ENCODE measurements at places on chromosomes 7 and 10.
A peak's percentile ranks its signal among the peaks of the same experiment; 100 is the strongest.

DNA sequence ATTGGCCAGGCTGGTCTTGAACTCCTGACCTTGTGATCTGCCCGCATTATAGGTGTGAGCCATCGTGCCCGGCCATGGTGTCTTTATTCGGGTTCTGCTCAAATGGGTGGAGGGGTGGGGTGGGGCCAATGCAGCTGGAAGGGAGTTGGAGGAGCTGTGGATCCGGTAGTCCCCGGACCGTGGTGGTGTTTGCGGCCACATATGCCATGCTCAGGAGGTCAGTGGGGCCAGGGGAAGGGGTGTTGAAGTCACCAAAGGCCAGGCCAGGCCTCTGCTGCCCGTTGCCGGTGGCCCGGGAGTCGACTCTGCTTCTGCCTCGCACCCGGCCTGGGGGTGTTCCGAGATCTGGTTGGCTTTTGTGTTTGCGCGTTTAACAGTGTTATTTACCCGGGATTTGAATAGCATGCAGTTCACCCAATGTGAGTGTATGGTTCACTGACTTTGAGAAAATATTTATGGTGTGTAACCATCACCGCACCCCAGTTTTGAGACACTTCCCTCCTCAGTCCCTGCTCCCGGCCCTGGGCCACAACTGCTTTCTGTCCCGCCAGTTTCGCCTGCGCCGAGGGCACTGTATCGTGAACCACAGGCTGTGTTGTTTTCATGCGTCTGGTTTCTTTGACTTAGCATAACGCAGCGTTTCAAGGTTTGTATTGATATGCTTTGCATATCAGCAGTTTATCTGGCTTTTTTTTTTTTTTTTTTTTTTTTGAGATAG is 10.7 kb downstream of the INPP5A start:
- no peak for DNase-seq

GRCh38 chr10:17060289-17060688 is 69.3 kb downstream of the CUBN start:
- no peak for DNase-seq

- no peak for DNase-seq
These were observed 60.1 kb upstream of the CARD11 start for GRCh38 chr7:3103614-3104398.

- DNase-seq: no peak
These were observed 53.9 kb downstream of the ACADSB start for GRCh38 chr10:123062726-123063125.

DNA sequence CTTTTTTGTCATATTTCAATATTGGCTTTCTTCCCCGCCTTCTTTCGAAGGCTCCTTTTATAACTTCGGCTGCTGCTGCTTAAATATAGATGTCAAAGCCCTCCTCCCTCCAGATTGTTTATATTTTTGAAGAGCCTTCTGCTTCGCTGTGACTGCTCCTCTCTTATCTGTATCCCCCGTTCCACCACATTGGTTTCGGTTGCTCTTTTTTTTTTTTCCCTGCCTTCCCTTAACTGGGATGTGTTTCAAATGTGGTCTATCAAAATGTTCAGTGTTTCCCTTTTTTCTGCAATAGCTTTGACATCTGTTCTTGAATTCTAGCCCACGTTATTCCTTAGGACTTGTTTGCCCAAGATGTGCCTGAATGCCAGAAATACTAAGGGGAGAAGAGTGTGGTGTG is 96.4 kb downstream of the CUX1 start:
- peak; percentile 53 for DNase-seq

DNA sequence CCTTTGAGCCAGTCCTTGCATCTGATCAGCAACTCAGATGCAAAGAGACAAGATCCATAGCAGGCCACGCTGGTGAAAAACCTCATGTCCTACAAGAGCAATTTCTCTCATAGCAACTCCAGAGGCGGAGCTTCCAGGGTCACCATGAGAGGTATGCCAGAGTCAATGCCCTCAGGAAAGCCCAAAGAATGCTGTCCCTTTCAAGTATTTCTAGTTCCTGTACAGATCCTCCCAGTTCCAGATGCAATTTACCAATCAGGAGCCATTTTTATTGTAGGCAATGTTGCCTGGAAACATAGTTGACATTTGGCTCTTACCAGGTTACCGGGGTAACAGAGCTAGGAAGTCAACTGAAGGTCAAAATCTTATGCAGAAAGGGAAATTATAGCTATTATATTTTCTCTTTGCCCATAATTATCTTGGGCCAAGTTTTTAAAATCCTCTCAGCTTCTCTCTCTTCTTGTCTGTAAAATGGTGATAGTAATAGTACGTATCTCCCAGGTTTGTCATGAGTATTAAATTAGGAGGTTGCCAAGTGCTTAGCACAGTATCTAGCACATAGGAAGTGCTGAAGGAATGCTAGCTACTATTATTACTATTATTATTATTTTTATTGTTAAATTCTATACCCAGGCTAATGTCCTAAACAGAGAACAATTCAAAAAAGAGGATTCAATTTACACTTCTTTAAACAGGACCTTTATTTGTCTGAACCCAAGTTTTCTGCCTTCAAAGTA is 46.3 kb upstream of the TM9SF3 start:
- no peak for DNase-seq

GRCh38 chr10:96613576-96613975 is 26.8 kb upstream of the TM9SF3 start:
- no peak for DNase-seq

DNA sequence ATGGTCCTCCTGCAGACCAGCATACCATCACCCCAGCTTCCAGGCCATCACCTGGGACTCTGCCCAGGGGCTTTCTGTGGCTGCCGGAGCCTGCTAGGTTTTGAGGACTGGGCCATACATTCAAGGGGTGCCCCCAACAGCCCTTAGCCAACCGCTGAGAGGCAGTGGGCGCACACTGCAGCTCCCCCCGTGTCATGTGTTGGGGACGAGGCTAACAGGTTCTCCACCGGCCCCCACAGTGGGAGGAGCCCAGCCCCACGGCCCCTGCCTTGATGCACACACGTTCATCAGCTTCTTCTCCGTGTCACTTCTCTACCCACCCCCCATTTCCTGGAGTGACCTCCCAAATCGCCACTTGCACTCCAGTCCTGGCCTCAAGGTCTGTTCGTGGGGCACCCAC is 543.2 kb upstream of the FOXK1 start:
- DNase-seq: no peak

DNA sequence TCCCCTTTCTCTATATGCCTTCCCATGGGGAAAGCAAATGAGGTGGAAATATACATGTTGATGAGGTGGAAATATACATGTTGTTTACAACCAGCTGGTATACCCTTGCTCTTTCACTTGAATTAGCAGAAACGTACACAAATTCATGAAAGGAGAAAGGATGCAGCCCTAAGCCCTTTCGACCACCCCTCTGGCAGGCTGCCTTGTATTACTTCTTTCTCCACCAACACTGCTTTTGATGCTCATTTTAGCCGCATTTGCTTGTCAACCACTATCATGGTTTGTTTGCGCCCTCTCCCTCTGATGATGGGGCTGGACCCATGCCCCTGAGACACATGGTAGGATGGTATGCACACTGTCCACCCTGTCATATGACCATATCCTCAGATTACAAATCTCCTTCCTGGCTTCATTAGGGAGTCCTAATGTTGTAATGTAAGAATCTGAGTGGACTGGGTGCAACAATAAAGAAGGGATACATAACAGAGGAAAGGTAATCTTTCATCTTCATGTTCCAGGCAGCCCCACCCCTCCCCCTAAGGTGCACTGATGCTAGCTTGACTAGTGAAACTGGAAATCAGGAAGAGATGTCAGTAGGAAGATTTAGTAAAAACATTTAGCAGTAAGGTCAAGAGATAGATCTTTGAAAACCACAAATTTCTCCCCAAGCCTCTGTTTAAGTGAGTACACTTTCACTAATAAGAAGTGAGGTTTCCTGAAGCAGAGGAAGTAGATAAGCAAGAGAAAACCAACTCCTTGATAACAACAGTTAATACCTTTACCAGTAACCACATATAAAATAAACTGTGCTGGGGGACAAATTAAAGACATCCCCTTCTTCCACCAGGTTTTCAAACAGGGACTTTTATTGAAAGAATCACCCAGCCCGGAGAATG is 536.8 kb upstream of the NRP1 start:
- no peak for DNase-seq

DNA sequence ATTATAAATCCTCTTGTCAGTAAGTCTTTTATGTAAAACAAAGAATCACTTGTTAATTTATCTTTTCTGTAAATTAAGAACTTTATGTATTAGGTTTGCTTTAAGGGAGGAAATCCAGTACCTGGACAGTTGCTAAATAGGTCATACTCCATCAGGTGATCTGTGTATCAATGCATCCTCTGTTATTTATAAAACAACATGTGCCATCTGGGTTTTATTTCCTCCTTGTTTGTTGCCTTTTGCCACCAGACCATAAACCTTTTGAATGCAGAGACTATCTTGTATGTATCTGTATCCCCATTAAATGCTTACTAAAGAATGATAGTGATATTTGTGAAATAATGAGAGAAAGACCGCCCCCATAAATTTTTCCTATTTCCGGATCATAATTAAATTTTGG is 70.0 kb downstream of the SLC35B4 start:
- no peak for DNase-seq

DNA sequence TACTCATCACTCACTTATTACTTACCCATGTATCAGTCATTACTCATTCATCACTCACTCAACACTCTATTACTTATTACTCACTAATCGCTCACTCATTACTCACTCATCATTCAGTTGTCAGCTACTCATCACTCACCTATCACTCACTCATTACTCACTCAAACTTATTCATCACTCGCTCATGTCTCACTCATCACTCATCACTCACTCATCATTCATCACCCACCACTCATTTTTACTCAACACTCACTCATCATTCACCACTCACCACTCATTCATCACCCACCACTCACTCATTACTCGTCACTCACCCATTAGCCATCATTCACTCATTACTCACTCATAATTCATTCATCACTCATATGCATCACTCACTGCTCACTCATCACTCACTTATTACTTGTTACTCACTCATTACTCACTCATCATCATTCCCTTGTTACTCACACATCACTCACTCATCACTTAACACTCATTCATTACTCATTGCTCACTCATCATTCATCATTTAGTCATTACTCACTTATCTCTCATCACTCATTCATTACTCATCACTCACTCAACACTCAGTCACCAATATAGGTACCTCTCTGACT is 237.9 kb downstream of the ADARB2 start:
- DNase-seq: no peak

- DNase-seq: no peak
These were observed 7.0 kb upstream of the SFMBT2 start for GRCh38 chr10:7417807-7418206.

DNA sequence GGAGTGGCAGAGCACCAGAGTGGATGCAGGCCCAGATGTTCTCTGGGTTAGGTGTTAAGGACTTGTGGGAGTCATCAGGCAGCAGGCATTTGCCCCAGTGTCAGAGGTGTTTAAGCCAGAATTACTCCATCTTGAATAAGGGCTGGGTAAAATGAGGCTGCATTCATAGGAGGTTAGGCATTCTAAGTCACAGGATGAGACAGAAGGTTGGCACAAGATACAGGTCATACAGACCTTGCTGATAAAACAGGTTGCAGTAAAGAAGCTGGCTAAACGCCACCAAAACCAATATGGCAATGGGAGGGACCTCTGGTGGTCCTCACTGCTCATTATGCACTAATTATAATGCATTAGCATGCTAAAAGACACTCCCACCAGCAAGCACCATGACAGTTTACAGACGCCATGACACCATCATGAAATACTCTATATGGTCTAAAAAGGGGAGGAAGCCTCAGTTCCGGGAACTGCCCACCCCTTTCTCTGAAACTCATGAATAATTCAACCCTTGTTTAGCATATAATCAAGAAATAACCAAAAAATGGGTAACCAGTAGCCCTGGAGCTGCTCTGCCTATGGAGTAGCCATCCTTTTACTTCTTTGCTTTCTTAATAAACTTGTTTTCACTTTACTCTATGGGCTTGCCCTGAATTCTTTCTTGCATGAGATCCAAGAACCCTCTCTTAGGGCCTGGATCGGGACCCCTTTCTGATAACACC is 882 bp upstream of the LRRC61 start:
- DNase-seq: no peak
